A375 (cell line): ENCODE measurements at places on chromosomes 7 and 10. TPM values are rescaled to one million over a fixed set of nuclear protein-coding genes. Genes with fewer than 3 reads are reported as not detected.

The SLC18A3 gene
- not detected in 2 replicates for total RNA-seq

The MCM10 gene
- total RNA-seq, result 26.8 and 36.0 TPM in 2 replicates

The ADCY1 gene
- total RNA-seq, result 1.5 and 1.8 TPM in 2 replicates

The GNAI1 gene
- total RNA-seq, result 11.2 and 18.0 TPM in 2 replicates

The RTKN2 gene
- total RNA-seq, result 1.5 and 1.9 TPM in 2 replicates
